A549 treated with CORT108297 at 1 μM for 4 hours (cell line): ENCODE measurements at places on chromosomes 7 and 10. TPM values are rescaled to one million over a fixed set of nuclear protein-coding genes. Genes with fewer than 3 reads are reported as not detected.

The SPDYE8 gene
- not detected in 5 replicates for total RNA-seq

The POT1 gene
- 12.3 to 14.6 TPM (median 13.3 TPM) in 5 replicates for total RNA-seq

The DENND10 gene
- 46.8 to 63.6 TPM (median 58.5 TPM) in 5 replicates for total RNA-seq

The UNCX gene
- 0.03 to 0.22 TPM (median 0.06 TPM) in 4 of 5 replicates, not detected in the other for total RNA-seq

The BICC1 gene
- 18.0 to 27.3 TPM (median 21.2 TPM) in 5 replicates for total RNA-seq

The SHH gene
- 0.99 to 2.1 TPM (median 1.2 TPM) in 5 replicates for total RNA-seq

The NPTX2 gene
- total RNA-seq, result 0.06 to 0.12 TPM (median 0.11 TPM) in 4 of 5 replicates, not detected in the other

The SPACDR gene
- total RNA-seq, result 0.51 to 0.72 TPM (median 0.68 TPM) in 5 replicates

The ADRA2A gene
- total RNA-seq, result 0.02 to 0.05 TPM (median 0.03 TPM) in 4 of 5 replicates, not detected in the other

The PCBD1 gene
- 192 to 267 TPM (median 238 TPM) in 5 replicates for total RNA-seq

The MLXIPL gene
- 0.45 to 2.1 TPM (median 1.1 TPM) in 5 replicates for total RNA-seq

The CFAP46 gene
- 1.0 to 1.9 TPM (median 1.5 TPM) in 5 replicates for total RNA-seq

The RALA gene
- 29.2 to 46.0 TPM (median 31.5 TPM) in 5 replicates for total RNA-seq

The CYP2C18 gene
- 0.07 to 0.12 TPM (median 0.11 TPM) in 4 of 5 replicates, not detected in the other for total RNA-seq

The MACROH2A2 gene
- total RNA-seq, result 23.2 to 30.3 TPM (median 28.1 TPM) in 5 replicates

The PTPN20 gene
- total RNA-seq, result 3.8 to 5.4 TPM (median 4.3 TPM) in 5 replicates
